ENCODE measurements at places on chromosomes 5 and 9.
A peak's percentile ranks its signal among the peaks of the same experiment; 100 is the strongest.

- peaks cover 17% of the 10 kb centered on the region for H3K4me1 ChIP-seq
- DNase-seq: no peak
- no peaks in the 10 kb centered on the region for H3K27me3 ChIP-seq
- H3K36me3 ChIP-seq: no peaks in the 10 kb centered on the region
These were observed 49.5 kb downstream of the RXRA start for GRCh38 chr9:134375430-134376385.

- no peaks in the 10 kb centered on the region for H3K36me3 ChIP-seq
- no peak overlapping the region for H3K27ac ChIP-seq
- peaks cover 25% of the 10 kb centered on the region for H3K4me1 ChIP-seq
These were observed 5.1 kb upstream of the CCNJL start for GRCh38 chr5:160317434-160317833.

- H3K27ac ChIP-seq: no peak overlapping the region
- DNase-seq: no peak
- H3K4me1 ChIP-seq: peaks cover 7% of the 10 kb centered on the region
- H3K27me3 ChIP-seq: peaks cover 7% of the 10 kb centered on the region
These were observed 245.8 kb downstream of the TLE4 start for GRCh38 chr9:79817438-79818004.

GRCh38 chr5:16791036-16791705 lies 144.9 kb downstream of the MYO10 start:
- H3K27me3 ChIP-seq: peaks cover 5% of the 10 kb centered on the region
- H3K36me3 ChIP-seq: peaks cover 14% of the 10 kb centered on the region
- H3K4me3 ChIP-seq: peak overlapping the region; percentile 47
- peaks cover 54% of the 10 kb centered on the region for H3K4me1 ChIP-seq
- peak; percentile 53 for DNase-seq

- H3K27ac ChIP-seq: peak overlapping the region; percentile 90
- peak overlapping the region; percentile 69 for H3K4me3 ChIP-seq
- H3K27me3 ChIP-seq: peaks cover 14% of the 10 kb centered on the region
These were observed 42.2 kb upstream of the PDE8B start for GRCh38 chr5:77168161-77168878.

GRCh38 chr5:6682239-6682638 lies 31.0 kb upstream of the TENT4A start:
- H3K4me1 ChIP-seq: peaks cover 6% of the 10 kb centered on the region
- no peak for DNase-seq
- H3K27ac ChIP-seq: no peak overlapping the region
- no peak overlapping the region for H3K4me3 ChIP-seq
- H3K27me3 ChIP-seq: peaks cover 2% of the 10 kb centered on the region

DNA sequence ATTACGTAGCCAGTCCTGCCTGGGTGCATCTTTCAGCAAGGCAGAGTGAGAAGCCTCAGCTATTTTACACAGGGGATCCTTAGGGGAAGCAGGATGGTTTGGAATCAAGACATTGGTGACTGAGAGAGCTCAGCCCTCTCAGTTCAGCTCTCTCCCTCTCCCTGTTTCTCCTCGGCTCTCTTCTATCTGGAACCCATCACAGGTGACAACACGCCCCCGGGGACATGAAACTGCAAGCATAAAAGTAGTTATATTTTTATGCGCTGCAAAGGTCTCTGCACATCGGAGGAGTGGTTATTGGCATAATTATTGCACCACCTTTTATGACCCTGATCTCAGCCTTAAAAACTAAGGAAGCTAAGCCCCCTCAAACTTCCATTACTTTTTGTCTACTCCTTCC lies 14.2 kb downstream of the TMOD1 start:
- H3K27ac ChIP-seq: no peak overlapping the region
- H3K4me1 ChIP-seq: peaks cover 47% of the 10 kb centered on the region
- no peak for DNase-seq
- no peak overlapping the region for H3K4me3 ChIP-seq
- peaks cover 22% of the 10 kb centered on the region for H3K27me3 ChIP-seq
- H3K36me3 ChIP-seq: no peaks in the 10 kb centered on the region

DNA sequence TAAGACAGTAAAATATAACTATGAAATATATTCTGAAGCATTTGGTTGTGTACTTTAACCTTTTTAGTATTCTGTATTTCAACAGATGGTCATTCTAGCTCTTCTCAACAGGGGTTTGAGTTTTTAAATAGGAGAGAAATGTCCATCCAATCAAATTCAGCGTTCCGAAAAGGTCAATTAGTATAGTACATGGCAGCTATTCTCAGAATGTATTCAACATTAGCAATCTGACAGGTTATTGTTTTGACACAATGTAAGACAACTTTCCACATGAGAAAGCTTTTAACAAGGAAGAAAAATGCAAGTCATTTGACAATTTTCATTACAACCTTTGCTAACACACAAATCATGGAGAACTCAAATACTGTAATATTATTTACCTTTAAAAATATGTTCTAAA lies 996.3 kb upstream of the CDH10 start:
- no peaks in the 10 kb centered on the region for H3K4me1 ChIP-seq
- no peak for DNase-seq
- no peak overlapping the region for H3K27ac ChIP-seq
- no peaks in the 10 kb centered on the region for H3K36me3 ChIP-seq
- no peaks in the 10 kb centered on the region for H3K27me3 ChIP-seq

DNA sequence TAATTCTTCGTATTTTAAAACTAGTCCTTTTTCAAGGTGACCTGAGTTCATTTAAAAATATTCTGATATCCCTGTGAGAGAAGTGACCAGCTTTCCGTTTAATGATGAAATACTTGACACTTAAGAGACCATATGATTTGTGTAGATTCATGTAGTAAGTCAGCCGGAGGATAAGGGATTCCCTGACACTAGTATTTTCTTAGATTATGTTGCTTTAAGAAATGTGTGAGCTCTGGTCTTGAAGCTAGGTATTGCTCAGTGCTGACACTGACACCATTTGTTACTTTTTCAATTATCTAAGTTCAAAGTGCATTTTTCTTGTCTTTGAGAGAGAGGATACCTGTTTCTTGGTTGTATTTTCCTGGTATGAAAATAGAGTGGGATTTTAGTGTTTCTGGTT lies 4.2 kb downstream of the NIPBL start:
- peaks cover 44% of the 10 kb centered on the region for H3K4me1 ChIP-seq
- peaks cover 18% of the 10 kb centered on the region for H3K36me3 ChIP-seq
- no peak for DNase-seq

DNA sequence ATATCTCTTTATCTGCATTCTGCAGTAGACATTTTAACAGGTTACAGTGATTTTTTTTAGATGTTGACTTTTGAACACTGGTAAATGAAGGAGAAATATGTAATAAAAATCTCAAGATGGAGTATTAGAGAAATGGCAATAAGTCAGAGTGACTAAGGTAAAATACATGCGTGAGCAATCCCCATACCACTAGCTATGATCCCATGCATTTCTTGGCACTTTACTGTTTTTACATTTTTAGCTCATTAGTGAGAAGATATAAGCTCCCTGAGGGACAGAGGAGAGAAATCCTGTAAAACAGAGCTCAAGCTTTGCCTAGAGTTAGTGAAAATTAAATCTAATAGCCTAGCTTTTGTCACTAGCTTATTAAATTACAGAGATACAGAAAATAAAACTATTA lies 181.9 kb upstream of the TRPM3 start:
- no peak overlapping the region for H3K4me3 ChIP-seq
- H3K27ac ChIP-seq: peak overlapping the region; percentile 80
- H3K4me1 ChIP-seq: peaks cover 19% of the 10 kb centered on the region
- peak; percentile 29 for DNase-seq
- no peaks in the 10 kb centered on the region for H3K36me3 ChIP-seq

GRCh38 chr5:16592255-16592654 lies 24.5 kb downstream of the RETREG1 start:
- H3K4me1 ChIP-seq: peaks cover 17% of the 10 kb centered on the region
- no peak for DNase-seq
- no peaks in the 10 kb centered on the region for H3K36me3 ChIP-seq
- no peak overlapping the region for H3K27ac ChIP-seq
- no peak overlapping the region for H3K4me3 ChIP-seq

DNA sequence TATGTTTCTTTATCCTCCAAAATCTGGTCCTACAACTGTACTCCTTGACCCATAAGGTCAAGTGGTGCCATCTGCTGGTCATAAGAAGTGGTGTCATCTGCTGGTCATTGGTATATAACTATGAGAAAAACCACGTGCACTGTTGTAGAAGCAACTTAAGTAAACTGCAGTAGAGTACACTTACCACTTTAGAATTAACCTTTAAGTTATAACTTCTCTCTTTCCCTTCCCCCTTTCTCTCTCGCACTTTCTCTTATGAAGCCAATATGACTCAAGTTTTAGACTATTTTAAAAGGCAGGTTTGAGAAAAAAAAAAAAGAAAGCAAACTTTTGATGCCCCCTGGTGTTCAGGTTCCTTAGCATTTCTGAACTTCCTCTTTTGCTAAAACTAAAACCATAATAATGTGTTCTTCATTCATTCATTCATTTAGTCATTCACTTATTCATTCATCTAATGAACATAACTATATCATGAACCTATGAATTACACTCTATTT lies 12.8 kb upstream of the MTAP start:
- H3K36me3 ChIP-seq: no peaks in the 10 kb centered on the region
- H3K27me3 ChIP-seq: no peaks in the 10 kb centered on the region
- H3K27ac ChIP-seq: peak overlapping the region; percentile 85
- peak; percentile 86 for DNase-seq

GRCh38 chr9:18489861-18490260 lies 15.9 kb downstream of the ADAMTSL1 start:
- H3K4me1 ChIP-seq: peaks cover 14% of the 10 kb centered on the region
- H3K27me3 ChIP-seq: no peaks in the 10 kb centered on the region

DNA sequence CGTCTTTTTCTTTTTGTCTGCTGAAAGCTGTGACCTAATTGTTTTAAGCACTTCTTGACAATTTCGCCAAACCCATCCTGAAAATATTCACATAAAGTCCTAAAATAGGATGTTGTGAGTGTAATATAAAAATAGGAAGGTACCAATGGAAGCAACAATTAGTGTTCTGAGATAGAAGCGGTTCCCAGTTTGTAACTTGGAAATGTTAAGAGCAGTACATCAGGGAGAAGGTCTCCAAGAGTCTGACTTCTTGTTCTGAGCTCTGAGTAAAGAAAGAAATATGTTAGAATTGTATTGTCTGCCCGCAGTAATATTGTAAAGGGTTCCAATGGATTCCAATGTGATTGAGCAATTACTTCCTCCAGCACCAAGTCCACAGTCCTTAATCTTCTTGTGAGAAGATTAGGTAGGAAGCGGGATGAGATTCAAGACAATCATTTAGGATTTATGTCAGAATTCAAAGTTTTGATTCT lies 3.9 kb downstream of the VCAN start:
- peaks cover 14% of the 10 kb centered on the region for H3K27me3 ChIP-seq
- H3K27ac ChIP-seq: peak overlapping the region; percentile 96
- DNase-seq: peak; percentile 83
- peak overlapping the region; percentile 93 for H3K4me3 ChIP-seq
- peaks cover 54% of the 10 kb centered on the region for H3K4me1 ChIP-seq
- no peaks in the 10 kb centered on the region for H3K36me3 ChIP-seq

DNA sequence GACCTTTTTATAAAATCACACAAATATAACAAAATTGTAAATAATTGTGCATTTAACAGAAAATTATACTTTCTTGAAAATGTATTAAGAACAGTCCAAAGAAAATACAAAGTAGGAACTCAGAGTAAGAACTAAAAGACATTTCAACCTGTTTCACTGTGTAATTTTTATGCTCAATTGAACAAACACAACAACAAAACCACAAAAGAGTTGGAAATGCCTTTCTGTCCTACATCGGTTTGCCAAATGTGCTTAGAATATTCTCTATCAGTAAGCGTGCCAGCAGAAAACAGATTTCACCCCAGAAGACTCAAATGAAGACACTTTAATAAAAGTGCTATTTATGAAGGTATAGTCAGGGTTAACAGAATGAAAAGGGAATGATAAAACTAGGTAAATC lies 592.1 kb downstream of the PRELID2 start:
- no peak overlapping the region for H3K27ac ChIP-seq
- H3K4me3 ChIP-seq: no peak overlapping the region
- no peaks in the 10 kb centered on the region for H3K27me3 ChIP-seq

- H3K27me3 ChIP-seq: peaks cover 9% of the 10 kb centered on the region
- no peak for DNase-seq
- H3K4me3 ChIP-seq: no peak overlapping the region
- no peaks in the 10 kb centered on the region for H3K36me3 ChIP-seq
- H3K27ac ChIP-seq: no peak overlapping the region
These were observed 80.2 kb upstream of the MIER3 start for GRCh38 chr5:57032151-57032551.

- H3K4me1 ChIP-seq: no peaks in the 10 kb centered on the region
- peaks cover 8% of the 10 kb centered on the region for H3K27me3 ChIP-seq
These were observed 268.5 kb downstream of the ENC1 start for GRCh38 chr5:74372051-74372450.

DNA sequence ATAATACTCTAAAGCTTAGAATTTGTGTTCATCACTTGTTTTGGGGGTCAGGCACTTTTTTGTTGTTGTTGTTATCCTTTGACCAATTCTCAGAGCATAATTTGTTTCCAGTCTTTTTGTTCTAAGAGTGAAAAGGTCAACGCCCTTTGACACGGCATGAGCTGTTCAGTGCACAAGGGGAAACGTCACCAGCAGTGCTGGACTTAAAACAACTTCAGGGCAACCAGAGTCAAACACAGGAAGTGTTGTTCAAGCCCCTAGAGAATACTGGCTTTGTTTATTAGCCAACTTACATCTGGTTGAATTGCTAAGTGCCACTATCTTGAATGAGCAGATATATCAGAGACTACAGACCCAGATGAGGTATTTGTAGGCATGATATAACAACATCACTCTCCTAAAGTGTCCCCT lies 368.9 kb downstream of the TMEM161B start:
- no peak for DNase-seq
- no peak overlapping the region for H3K27ac ChIP-seq
- H3K27me3 ChIP-seq: no peaks in the 10 kb centered on the region
- H3K4me1 ChIP-seq: no peaks in the 10 kb centered on the region
- no peak overlapping the region for H3K4me3 ChIP-seq

DNA sequence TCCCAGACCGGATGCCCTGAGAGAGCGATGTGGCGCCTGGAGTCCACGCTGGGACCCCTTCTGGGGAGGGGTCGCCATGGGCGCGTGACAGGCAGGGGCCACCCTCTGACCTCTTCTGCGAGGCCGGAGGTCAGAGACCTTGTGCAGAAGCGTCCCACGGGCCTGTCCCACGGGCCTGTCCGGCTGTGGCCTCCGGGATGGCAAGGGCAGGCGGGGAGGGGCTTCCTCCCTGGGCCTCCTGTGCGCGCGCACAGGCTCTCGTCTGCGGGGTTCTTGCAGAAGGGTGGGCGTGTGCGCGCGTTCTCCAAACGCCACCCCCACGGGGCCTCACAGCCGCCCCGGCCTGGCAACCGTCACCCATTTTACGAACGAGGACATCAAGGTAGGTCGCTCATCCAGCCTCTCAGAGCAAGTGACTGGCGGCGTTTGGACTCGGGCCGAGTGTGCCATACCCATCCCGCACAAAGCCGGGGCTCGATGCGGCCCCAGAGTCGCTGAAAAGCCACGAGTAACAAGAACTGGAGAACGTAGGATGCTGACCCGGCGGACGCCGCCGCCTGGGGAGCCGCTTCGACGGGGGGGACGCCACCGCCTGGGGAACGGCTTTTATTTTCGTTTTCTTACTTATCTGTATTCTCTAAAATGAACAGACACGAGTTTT lies 897 bp downstream of the AHRR start:
- peaks cover 5% of the 10 kb centered on the region for H3K27me3 ChIP-seq
- H3K4me1 ChIP-seq: peaks cover 41% of the 10 kb centered on the region
- H3K4me3 ChIP-seq: peak overlapping the region; percentile 87

All from HFFc6 (cell line).